Left lobe of liver (tissue), 2 donors: ENCODE measurements at places on chromosomes 6 and 20. TPM values are rescaled to one million over a fixed set of nuclear protein-coding genes. Genes with fewer than 3 reads are reported as not detected.

FOXP4 gene
- 24.6 TPM for total RNA-seq

SAMD5 gene
- 12.0 TPM for total RNA-seq

KCNB1 gene
- total RNA-seq, result 6.5 TPM

NRM gene
- 1.8 TPM for total RNA-seq

C4B gene
- 2,468 TPM for total RNA-seq

LHFPL5 gene
- total RNA-seq, result not detected

PRL gene
- not detected for total RNA-seq

FOXF2 gene
- total RNA-seq, result not detected

VSTM2L gene
- 4.4 TPM for total RNA-seq

GSTA4 gene
- 5.5 TPM for total RNA-seq

BTN1A1 gene
- not detected for total RNA-seq

CST2 gene
- total RNA-seq, result not detected
